Foreskin keratinocyte (primary cell): ENCODE measurements at places on chromosomes 5 and 9.
A peak's percentile ranks its signal among the peaks of the same experiment; 100 is the strongest.

DNA sequence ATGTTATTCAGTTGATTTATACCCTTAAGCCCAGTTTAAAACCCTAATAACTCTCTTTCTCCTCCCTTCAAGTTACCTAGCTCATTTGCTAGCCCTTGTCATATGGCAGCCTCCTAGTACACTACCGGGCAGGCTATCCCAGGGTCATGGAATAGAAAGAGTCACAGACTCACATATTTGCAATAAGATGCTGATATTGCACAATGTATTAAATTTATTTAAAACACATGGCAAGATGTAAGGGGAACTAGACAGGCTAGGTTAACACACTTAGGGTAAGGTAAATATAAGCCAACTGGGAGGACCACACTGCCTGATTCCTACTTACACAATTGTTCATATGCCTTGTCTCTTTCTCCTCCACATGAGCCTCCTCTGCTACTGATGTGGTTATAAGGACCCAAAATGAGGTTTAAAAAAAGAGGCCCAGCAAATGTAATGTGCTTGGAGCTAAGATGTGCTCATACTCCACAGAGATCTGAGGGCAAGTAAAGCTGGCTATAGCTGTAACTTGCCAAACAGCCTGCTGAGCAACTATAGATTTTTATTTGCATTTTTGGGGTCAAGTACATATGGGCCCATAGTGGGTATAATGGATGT, 130.0 kb downstream of the ENC1 start:
- no peak for DNase-seq

- DNase-seq, result peak; percentile 70
These were observed 96.6 kb downstream of the VCAN start for GRCh38 chr5:83568186-83568585.

DNA sequence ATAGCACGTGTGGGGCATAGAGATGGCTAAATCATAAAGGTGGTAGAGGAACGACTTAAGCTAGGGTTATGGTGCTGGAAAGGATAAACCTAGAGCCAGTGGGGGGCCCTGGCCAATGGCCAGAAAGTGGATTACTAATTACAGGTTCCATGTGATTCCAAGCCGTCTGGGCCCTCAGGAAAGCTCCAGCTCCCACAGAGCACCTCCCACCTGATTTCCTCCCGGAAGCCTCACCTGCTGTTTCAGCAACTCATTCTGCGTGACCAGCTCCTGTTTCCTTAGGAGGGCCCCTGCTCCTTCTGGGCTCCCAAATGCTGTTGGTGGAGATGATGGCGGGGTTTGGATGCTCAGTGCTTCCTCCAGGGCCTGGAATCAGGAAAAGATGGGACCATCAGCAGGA, 16.2 kb downstream of the GPX3 start:
- DNase-seq, result no peak

- DNase-seq, result no peak
These were observed 26.3 kb upstream of the GALNT10 start for GRCh38 chr5:154164249-154164581.
